ENCODE measurements at places on chromosomes 3 and 15.

- no peak for DNase-seq
Measured at GRCh38 chr3:29026286-29026685, 254.6 kb upstream of the RBMS3 start.

GRCh38 chr15:60379525-60380274 is 18.1 kb downstream of the ANXA2 start:
- peak; percentile 86 for DNase-seq

DNA sequence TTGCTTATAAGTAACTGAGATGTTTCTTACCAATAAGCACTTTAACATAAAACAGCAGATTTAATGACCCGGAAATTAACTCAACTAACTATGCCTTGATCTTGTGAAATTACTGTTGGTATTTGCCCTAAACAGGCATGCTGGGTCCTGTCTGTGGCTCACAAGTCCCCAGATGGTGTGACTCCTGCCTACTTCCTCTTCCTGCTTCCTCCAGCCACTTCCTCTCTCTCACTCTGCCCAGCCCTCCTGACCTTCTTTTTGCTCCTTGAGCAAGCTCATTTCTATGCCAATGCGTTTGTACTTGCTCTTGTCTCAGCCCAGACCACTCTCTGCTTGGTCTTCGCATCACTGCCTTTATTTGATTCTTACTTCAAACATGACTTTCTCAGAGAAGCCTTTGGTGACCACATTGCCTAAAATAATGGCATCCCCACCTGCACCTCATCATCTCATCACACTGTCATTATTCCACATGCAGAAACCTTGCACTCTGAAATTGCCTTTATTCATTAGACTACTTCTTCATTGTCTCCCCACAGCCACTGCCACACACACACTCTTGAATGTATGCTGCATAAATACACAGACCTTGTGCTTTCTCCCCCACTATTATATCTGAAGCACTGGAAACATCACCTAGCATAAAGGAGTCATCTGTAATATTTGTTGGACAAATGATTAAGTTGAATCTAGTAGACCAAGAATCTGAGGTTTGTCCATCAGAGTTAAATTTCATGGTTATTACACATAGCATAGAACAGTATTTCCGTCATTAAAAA is 256.3 kb upstream of the SEMA6D start:
- no peak for DNase-seq

DNA sequence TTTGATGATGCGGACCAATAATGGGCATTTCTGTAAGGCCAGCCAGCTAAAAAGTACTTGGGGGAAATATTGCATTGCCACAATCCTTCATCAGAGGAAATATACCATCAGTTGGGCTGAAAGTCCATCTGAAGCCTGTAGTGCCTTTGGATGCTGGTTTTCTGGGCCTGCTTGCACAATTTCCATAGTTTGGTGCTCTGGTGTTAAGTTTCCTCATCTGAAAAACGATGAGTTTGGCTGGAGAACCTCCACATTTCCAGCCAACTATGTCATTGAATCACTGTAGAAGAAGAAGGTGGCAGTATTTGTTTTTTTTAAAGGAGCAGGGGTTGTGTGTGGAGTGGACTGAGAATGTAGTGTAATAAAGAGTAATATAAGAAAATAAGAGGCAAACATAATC is 10.1 kb downstream of the CCNB2 start:
- DNase-seq = no peak

- DNase-seq = no peak
Measured at GRCh38 chr3:129341331-129342141, 62.9 kb downstream of the HMCES start.

DNA sequence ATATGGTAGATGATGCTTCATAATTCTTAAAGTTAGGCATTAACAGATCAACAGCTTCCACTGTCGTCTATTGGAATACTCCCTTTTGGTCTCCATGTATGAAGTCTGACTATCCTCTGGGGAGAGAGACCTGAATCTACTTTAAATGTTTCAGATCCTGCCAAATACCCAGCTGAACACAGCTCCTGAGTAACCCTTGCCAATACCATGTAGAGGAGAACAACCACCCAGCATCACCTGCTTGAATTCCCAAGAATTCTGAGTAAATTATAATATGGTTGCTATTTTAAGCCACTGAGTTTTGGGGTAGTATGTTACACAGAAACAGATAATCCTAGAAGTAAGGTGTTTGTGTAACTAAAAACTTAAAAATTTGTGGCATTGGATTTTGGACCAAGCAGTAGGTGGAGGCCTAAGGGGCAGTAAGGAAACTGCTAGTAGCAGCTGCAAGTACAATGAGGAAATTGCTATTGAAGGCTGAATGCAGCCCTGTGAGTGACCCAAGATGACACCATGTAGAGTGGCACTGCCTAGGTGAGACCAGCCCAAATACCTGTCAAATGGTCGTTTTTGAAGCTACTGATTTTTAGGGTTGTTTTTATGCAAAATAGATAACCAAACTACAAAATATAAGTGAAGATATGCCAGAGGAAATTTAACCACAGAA is 30.9 kb downstream of the NRG4 start:
- no peak for DNase-seq

DNA sequence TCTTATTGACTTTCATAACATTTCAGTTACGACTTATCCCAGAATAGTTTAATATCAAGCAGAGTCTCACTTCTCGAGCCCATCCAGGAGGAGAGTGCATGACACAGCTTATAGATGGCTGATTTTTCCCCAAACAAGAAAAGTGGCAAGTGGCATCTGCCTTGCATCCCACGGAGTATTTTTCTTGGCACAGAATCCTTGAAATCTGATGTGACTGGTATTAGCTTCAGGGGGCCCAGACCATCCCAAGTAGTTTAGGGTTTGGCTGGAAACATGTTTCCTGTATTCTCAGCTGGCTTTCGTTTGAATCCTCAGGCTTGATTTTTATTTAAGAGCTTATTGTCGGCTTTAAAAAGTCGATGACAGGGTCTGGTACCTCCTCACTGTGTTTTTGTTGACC is 20.7 kb upstream of the FBXL22 start:
- DNase-seq = no peak

DNA sequence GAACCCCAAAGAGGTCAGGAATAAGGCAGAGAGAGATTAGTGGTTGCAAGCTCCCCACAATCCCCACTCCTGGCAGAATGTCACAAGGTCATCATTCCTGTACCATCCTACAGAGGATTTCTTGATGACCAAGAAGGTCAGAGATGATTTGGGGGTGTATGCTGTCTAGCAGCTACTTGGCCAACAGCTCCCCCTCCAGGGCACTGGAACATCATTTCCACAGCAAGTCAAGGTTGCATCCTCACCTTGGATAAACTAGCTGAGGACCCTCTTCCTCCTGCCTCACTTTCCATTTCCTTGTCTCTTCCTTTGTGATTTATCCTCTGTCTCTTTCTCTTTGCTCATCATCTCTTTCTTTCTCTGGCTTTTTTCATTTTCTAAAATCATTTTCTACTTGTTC is 106.3 kb downstream of the PROS1 start:
- DNase-seq = no peak

Measured in Caco-2 (cell line).